NCI-H748 treated with DMSO at 0.1 percent for 48 hours (cell line): ENCODE measurements at places on chromosomes 6 and 20.

- no peak for DNase-seq
Observed at GRCh38 chr6:139647016-139647415, 272.6 kb upstream of the CITED2 start.

- no peak for DNase-seq
Observed at GRCh38 chr20:17679941-17680835, 1.9 kb downstream of the RRBP1 start.

GRCh38 chr20:5268449-5268848 lies 48.3 kb downstream of the PROKR2 start:
- DNase-seq: no peak

DNA sequence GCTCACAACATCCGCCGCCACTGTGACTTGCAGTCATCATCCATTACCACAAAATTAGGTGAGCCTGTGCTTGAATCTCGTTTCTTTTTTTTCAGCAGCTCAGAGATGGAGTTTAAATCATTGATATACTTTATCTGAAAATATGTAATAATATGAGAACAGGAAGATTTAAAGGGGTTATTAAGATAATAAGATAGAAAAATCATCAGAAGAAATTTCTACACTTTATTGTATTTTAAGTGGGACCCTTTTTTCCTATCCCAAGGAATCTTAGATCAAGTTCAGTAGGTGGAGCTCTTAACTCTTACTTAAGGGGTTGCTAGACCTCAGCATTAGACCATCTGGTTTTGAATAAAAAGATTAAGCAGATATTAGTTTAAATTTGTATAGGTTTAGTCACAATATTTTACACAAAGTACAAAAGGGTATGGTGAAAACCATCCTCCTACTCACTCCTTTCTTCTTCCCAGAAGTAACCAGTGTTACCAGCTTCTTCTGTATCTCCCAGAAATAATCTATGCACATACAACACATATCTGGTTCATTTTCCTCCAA lies 9.4 kb upstream of the NCOA7 start:
- DNase-seq: peak; percentile 88

- peak; percentile 89 for DNase-seq
Observed at GRCh38 chr6:108848116-108848868, at the start of gene ARMC2. TSS of gene ARMC2 (plus strand) at chr6:108848422. CDS start at chr6:108854268, 5,846 bp downstream.

- no peak for DNase-seq
Observed at GRCh38 chr20:3010985-3011723, 32.3 kb upstream of the GNRH2 start.

DNA sequence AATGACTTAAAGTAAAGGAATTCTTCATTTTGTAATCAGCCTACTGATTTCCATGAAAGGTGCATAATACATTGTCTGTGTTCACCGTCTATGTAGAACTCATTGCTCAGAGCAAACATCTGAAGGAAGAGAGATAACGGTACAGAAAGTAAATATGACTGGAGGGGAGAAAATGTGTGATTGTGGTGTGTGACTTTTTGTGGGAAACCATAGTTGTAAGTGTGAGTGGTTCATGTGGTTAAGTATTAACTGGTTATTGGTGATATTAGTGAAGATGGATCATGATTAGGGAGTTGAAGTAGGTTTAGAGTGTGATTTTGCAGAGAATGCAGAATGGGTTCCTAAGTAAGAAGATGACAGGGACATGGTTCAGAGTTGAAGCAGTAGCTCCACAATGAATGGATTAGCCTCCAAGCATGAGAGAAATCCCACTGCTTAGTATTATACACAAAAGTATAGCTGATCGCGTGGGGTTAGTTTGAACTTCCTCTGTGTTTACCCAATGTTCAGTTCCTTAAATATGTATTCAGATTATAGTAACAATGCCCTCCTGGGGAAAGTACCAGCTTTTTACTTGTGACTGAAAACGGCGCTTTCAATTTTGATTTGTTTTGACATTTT lies 368.9 kb downstream of the UTRN start:
- no peak for DNase-seq

DNA sequence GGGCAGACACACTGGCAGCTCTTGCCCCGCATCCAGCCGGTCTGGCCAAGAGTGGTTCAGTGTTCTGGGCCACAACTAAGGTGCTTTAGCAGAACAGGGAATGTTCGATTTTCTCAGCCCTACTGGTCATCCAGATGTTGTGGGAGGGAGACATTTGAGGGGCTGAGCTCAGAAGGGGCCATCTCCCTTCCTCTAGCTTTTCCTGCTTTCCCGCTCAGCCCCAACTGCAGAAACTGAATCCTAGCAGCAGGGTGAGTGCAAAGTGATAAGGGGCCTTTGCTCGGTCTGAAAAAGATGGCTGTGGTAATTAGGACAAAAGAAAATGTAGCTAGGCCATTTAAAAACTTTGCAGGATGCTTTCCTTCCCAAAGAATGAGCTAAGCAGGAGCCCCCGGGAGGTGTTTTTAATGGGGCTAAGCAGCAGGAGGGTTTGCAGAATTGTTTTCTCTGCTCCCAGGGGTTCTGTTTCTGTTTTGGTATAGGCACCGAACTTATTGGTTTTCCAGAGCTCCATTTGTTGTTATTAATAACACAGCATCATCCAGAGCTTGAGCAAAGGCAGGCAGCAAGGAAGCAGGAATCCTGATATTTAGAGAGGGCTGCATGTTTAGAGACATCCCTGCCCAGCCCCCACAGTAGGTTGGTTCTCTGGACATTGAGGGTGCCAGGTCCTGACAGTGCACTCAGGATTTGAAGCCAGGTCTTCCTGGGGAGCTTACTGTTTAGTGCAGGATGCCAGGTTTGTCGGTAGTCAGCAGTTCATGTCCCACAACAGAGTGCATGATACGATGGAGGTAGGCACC lies 210.9 kb downstream of the SLC24A3 start:
- no peak for DNase-seq

GRCh38 chr6:33013608-33014007 lies 4.2 kb upstream of the HLA-DOA start:
- no peak for DNase-seq

DNA sequence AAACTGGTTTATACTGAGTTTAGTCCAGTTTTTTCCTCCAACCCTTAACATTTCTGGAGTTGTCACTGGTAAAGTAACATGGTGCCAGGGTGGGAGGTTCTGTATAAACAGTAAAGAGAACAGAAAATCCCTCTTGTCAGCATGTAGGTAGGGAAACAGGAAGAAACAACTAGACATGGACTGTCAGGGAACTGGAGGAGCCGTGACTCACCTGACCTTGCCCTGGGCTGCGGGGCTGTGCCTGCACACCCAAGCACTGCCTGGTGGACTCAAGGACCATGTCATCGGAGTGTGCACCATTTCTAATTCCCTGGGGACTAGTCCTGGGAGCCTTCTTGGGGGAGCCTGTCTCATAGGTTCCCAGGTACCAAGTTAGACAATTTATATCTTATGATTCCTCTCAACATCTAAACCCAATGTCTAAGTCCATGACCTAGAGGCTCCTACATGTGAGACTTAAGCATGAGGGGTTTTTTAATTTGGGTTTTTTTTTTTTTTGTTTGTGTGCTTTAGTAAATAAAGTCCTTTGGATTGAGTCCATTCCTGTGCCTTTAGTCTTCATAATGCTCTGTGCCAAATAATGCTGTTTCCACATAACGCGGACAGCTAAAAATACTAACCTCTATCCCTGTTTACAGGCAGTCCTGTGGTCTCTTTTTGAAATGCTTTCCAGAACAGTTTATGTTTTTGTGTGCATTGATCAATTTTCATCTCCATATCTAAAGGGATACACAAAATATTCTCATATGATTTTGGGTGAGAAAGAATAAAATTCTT lies 136.9 kb upstream of the SUPT3H start:
- DNase-seq: no peak

DNA sequence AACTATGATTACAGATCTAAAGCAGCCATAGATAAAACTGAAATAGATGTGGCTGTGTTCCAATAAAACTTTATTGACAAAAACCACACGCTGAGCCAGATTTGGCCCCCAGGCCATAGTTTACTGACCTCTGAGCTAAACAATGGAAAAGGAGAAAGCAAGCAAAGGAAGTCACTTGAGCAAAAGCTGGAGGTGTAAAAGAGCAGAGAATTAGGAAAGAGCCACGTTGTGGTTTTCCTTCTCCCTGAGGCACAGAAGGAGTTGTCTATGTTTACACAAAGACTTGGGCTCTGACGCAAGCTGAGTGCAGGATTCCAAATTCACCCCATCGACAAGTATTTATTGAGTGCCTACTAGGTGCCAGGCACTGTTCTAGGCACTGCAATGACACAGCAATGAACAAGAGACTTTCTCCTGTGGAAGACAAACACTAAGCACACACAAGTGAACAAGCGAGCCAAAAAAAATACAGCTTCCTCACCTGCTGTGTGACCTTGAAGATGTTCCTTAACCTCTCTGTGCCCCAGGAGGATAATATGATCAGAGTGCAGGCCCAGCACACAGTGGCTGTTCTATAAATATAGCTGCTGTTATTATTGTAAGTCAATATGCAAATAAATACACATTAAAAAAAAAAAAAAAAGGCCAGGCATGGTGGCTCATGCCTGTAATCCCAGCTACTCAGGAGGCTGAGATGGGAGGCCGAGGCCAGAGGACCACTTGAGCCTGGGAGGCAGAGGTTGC lies 75.4 kb upstream of the PTPN1 start:
- DNase-seq: no peak

GRCh38 chr20:24789877-24790276 lies 159.2 kb upstream of the CST7 start:
- DNase-seq: no peak

GRCh38 chr6:130913120-130913519 lies 85.9 kb downstream of the SMLR1 start:
- no peak for DNase-seq

GRCh38 chr6:128394167-128394566 lies 126.2 kb downstream of the PTPRK start:
- DNase-seq: no peak

DNA sequence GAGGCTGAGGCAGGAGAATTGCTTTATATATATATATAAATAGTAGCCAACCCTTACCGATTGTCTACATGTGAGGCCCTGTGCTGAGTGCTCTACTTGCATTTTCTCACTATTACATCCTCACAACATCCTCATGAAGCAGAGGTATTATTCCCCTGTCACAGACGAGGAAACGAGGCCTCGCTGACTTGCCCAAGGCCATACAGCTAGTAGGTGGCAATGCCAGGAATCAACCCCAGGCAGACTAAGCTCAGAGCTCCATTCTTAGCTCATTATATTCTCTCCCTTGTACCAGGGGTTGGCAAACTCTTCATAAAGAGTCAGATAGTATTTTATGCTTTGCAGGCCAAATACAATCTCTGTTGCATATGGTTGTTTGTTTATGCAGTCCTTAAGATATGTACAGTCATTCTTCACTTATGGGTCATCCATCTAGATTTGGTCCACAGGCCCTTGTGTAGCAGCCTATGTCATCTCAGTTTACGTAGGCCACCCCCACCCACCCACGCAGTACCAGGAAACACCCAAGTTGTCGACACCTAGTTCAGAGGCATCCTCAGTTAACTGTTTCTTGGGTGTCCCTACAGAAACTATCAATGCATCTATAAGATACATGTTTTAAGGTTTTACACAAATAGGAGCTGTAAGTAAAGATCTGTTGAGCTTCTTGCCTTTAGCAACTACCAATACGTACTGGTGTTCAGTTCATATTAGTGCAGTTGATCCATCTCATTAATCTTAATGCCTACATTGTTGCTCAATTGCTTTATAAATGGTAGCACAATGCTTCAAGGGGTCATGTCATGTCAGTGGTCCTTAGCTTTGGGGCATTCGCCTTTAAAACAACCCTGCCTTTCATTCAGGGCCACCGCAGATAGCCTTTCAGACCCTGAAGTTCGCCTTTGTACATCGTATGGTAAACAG lies 3.0 kb downstream of the CASS4 start:
- DNase-seq: no peak

- DNase-seq: no peak
Observed at GRCh38 chr6:87289571-87289970, 32.8 kb upstream of the SMIM8 start.

GRCh38 chr20:33521461-33521860 lies 31.6 kb downstream of the CBFA2T2 start:
- DNase-seq: peak; percentile 96

DNA sequence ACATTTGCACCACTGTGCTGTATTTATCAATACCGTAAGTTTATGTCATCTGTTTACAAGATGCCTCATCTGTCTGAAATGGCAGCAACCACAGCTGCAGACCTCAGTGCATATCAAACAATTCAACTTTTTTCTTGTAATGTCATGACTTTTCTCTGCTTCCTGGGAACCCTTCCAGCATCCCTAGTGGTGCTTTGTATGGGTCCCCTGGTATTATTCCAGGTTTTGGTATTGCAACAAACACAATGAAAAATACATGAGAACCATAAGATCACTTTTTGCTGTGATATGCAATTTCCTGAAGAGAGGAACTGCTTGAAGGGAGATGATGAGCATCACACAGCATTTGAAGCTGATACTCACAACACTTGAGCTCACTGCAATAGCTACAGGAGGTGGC lies 12.0 kb upstream of the TXNDC5 start:
- no peak for DNase-seq

DNA sequence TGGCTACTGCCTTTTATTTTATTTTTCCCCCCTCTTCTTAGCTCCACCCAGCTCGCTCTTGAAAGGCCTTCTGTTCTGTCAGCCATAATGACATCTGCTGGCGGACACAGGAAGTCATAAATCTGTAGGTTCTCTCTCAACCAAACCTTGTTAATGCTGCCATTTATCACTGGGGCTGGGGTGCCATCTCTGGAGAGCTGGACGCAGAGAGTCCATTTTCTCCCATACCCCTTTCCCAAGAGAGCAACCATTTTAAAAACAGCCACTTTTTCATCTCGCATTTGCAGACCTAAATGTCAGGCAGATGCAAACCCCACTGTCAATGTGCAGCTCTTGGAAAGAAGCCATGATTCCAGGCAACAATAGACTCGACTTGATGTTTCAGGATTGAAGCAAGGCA lies 13.0 kb upstream of the TSHZ2 start:
- peak; percentile 81 for DNase-seq

- peak; percentile 68 for DNase-seq
Observed at GRCh38 chr6:12012558-12013306, 620 bp downstream of the HIVEP1 start.

DNA sequence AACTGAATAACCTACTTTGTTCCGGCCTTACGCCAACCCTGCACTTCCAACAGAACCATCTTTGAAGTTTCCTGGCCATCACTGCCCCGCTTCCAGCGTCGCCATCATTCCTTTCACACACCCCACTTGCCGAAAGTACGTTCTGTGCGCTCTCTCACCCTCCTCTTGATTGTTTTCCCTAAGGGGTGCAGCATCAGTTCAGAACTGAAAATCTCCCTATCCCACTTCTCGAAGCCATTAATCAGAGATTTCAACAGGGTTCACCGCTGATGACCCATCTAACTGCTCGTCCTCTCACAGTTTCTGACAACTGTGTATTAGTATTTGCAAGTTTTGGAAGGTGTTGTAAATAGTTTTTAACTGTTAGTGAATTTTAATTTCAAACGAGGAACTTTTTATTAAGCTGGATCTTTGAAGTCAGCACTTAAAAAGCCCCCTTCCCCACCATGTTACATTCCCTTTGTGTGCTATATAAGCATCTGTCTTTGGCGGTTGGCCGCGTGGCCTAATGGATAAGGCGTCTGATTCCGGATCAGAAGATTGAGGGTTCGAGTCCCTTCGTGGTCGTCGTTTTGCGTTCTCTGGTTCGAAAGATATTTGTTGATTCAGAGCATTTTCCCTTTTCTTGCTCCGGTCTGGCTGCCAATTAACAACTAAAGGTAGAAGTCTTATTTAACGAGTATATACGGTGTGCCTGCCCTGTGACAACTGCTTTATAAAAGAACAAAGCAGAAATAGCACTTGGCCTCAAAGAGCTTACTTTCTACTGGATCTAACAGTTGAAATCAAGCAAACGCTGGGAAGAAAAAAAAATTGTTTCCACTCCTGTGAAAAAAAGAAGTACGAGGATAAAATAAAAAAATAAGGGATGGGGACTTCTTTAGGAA lies 42.6 kb downstream of the TRIM27 start:
- DNase-seq: peak; percentile 87
